HCEC 1CT (cell line): ENCODE measurements at places on chromosomes 4 and X.

DNA sequence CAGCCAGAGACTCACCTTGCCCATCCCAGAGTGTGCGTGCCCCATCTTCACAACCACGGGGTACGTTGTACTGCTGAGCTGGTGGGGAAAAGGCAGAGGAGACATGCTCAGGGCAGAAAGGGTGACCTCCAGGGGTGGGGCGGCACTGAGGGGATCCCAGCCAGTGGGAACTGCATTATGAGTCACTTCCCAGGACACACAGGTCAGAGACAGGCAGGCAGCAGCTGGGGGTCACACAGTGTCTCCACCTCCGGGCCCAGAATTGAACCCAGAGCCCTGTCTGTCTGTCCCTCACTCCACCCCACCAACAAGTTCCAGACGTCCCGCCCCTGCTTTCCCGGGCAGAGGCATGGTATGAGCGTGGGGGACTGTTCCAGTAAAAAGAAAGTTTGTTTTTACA, 4.8 kb upstream of the TIMP1 start:
- peak; percentile 10 for DNase-seq

DNA sequence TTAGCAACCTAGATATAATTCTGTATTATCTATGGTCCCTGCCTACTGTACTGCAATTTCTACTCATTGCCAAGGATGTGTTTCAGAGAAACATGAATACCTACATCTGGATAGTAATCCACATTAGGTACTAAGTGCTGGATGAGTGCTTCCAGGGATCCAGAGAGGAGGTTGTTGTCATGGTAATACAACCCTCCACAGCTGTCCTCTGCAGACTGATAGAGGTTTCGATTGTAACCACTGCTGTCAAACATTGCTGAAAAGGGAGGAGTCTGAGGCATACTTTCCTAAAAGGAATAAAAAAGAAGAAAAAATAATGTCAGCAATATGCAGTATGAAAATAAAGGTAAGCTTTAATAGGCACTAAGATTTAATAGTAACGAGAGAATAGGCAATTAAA, 12.5 kb downstream of the RASGEF1B start:
- DNase-seq: no peak

- no peak for DNase-seq
Observed at GRCh38 chr4:48558819-48559218, 68.8 kb downstream of the ZAR1 start.

- no peak for DNase-seq
Observed at GRCh38 chr4:13524504-13525243, 19.6 kb downstream of the NKX3-2 start.

- DNase-seq: no peak
Observed at GRCh38 chrX:56788717-56789122, 59.7 kb downstream of the NBDY start.
